ENCODE measurements at places on chromosomes 6 and 20. TPM values are rescaled to one million over a fixed set of nuclear protein-coding genes. Genes with fewer than 3 reads are reported as not detected.

The HSD17B8 gene
- total RNA-seq: 25.4 TPM

The CD93 gene
- total RNA-seq: 0.46 TPM

The HTR1B gene
- total RNA-seq: not detected

The SPATS1 gene
- total RNA-seq: not detected

The GRM1 gene
- total RNA-seq: not detected

The OR2B6 gene
- not detected for total RNA-seq

The TCF15 gene
- total RNA-seq: not detected

The SSTR4 gene
- total RNA-seq: not detected

The KIFC1 gene
- total RNA-seq: 58.6 TPM

The COL9A3 gene
- not detected for total RNA-seq

The MLIP gene
- total RNA-seq: not detected

The C20orf96 gene
- 4.9 TPM for total RNA-seq

The OPRM1 gene
- not detected for total RNA-seq

The PRL gene
- total RNA-seq: not detected

The AVP gene
- not detected for total RNA-seq

The COL21A1 gene
- total RNA-seq: not detected

The PHACTR3 gene
- total RNA-seq: not detected

The HUS1B gene
- 0.82 TPM for total RNA-seq

The TOX2 gene
- total RNA-seq: 0.34 TPM

The ENPP1 gene
- total RNA-seq: 2.7 TPM

The GGTLC1 gene
- total RNA-seq: not detected

The ADGRB3 gene
- not detected for total RNA-seq

The TFAP2D gene
- not detected for total RNA-seq

The BTNL2 gene
- not detected for total RNA-seq

The BPIFB1 gene
- not detected for total RNA-seq

The TMEM244 gene
- 0.38 TPM for total RNA-seq

The LY6G6F gene
- total RNA-seq: not detected

The LPA gene
- total RNA-seq: not detected

The LAMP5 gene
- not detected for total RNA-seq

The MAS1 gene
- not detected for total RNA-seq

The FAM83C gene
- not detected for total RNA-seq

The SLC17A9 gene
- total RNA-seq: 47.3 TPM

The SLC35B2 gene
- 32.6 TPM for total RNA-seq

The YIPF3 gene
- 39.7 TPM for total RNA-seq

The SRSF12 gene
- total RNA-seq: 0.84 TPM

The KIF6 gene
- total RNA-seq: 0.17 TPM

The ADAM33 gene
- not detected for total RNA-seq

The TAGAP gene
- total RNA-seq: 121 TPM

The CYP21A2 gene
- 0.44 TPM for total RNA-seq
